ENCODE measurements at places on chromosomes 11 and 22.
A peak's percentile ranks its signal among the peaks of the same experiment; 100 is the strongest.

- no peak for DNase-seq
These were observed 16.2 kb downstream of the API5 start for GRCh38 chr11:43327987-43328386.

DNA sequence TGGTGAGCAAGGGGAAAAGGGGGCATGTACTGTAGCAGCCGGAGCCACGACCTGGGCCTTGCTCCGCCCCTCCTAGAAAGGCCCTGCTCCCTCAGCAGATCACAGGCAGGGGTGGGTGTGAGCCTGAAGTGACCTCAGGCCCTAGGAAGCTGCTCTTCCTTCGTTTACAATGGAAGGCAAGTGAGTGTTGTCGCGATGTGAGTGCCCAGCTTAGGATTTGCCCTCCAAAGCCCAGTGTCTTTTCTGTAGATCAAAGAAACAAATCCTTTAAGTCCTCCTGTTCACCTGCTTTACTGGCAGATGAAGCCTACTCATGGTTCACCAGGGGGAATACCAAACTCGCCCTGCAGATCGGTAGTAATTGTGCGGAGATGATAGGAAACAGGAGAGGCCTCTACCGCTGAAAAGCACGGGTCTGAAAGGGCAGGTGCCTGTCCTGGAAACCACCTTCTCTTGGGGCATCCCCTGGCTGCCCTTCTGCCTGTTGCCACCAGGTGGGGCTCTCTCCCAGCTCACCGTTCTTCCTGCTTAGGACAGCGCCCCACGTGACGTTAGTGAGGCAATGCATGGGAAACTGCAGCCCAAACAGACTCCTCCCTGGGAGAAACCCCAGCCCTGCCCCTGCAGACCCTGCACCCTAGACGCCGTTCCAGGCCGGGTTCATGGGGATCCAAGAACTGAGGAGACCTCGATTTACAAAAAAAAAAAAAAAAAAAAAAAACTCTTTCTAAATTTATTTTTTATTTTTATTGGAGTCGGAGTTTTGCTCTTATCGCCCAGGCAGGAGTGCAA, 45.9 kb upstream of the RAB1B start:
- peak; percentile 90 for DNase-seq

DNA sequence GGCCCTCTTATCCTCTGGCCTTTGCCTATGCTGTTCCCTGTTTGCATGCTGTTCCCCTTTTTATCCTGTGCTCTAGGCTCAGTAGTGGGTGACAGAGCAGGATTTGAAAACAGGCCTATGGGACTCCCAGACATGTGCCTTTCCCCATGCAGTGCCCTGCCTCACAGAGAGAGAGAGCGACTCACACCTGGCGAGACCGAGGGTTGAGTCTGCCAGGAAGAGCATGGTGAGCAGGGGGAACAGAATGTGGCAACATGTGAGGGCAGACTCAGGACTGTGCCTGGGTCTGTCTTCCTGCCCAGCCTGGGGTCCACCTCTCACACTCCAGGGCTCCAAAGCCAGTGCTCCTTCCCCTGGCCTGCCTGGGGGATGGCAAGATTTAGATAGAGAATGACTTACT, 75.0 kb downstream of the NFAM1 start:
- DNase-seq, result no peak

DNA sequence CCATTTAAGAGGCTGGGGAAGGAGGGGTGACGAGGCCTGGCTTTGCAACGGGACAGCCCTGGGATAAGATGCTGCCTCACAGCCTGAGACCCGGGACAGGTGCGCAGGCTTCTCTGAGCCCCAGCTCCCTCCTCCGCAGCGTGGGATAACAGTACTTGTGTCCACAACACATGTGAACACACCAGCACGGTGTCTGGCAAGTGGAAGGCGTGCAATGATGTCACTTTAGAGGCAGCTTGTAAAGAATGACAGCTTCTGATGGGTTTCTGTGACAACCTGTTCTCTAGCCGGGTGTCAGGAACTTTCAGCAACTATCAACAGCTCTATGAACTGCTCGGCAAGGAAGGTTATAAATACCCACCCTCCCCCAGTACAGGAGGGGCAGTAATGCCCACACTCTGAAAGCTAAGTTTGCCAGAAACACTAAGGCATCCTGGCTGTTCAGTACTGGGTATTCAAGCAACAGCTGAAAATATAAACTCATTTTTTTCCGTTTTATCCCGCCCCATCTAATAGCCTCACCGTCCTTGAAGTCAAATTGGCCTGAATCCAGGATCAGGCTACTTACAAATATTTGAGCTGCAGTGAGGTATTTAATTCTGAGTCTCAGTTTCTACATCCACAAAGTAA, 59.7 kb downstream of the MYH9 start:
- no peak for DNase-seq

DNA sequence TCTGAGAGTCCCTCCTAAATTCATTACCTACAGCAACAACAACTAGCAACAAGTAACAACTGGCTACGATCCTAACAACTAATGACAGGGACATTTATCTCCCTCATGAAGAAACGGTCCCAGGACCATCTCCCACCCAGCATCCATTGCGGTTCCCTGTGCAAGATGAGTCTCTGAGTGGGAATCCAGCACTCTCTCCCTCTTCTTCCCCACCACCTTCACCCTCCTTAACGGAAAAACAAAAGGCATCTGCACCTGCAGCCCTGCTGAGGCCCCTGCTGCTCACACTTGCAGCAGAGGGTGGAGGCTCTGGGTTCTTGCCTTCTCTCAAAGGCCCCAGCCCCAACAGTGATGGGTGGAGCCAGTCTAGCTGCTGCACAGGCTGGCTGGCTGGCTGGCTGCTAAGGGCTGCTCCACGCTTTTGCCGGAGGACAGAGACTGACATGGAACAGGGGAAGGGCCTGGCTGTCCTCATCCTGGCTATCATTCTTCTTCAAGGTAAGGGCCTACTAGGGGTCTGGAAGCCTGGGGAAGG, at the start of gene CD3G:
Gene CD3G, plus strand, starts transcription at position 364 of the 535 bp plus-strand sequence. Its CDS starts 80 bp downstream, at position 444.
- no peak for DNase-seq

DNA sequence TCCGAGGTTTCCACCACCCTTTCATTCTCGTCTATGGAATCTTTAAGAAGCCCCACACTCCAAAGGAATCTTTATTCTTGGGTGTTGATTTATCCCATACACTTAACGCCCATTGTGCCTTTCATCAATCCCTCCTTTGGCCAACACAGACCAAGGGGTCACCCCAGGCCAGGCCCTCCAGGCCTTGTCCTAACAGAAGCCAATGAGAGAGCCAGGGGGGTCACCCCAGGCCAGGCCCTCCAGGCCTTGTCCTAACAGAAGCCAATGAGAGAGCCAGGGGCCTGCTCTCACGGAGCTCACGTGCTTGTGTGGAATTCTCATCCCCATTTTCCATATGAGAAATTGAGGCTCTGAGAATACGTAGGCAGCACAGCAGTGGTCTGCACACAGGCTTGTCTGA, 47.9 kb upstream of the TIMP3 start:
- no peak for DNase-seq

DNA sequence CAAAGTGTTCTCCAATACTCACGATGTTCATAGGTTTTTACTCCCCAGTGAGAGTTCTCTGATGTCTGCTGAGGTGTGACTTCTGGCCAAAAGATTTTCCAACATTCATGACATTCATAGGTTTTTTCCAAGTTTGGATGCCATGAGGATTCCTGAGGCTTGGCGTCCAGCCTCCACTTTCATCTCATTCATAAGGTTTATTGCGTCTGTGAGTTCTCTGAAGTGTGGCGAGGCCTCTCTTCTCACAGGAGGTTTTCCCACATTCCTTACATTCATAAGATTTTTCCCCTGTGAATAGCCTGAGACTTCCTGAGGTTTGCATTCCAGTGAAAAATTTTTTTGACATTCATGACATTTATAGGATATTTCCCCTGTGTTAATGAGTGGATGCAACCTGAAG, 1014.1 kb downstream of the LRRC4C start:
- DNase-seq, result no peak

DNA sequence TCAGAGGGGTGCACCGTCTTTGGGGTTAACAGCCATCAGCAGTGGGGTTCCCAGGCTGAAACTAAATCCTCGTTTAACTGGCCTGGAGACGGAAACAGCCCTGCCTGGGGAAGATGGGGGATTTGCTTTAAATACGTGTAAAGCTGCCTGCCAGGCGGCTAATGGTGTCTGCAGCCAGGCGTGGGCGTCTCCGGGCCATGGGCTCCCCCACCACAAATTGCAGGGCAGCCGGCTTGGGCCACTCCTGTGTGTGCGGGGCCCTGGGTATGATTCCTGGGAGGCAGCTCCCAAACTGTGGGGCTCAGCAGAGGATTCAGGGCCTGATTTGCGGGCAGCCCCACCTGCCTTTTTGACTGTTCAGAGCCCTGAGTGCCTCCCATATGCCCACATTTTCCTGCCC, 110.5 kb downstream of the KCNQ1 start:
- no peak for DNase-seq

GRCh38 chr11:23679981-23680380, 816.9 kb upstream of the LUZP2 start:
- no peak for DNase-seq

DNA sequence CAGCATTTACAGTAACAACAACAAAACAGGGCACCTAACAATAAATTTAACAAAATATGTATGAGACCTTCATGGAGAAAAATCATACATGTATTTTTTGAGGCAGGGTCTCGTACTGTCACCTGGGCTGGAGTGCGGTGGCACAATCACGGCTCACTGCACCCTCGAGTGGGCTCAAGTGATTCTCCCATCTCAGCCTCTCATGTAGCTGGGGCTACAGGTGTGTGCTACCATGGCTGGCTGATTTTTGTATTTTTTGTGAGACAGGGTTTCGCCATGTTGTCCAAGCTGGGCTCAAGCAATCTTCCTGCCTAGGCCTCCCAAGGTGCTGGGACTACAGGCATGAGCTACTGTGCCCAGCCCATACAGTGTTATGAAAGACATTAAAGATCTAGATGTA, 278.1 kb downstream of the SWAP70 start:
- DNase-seq, result no peak

DNA sequence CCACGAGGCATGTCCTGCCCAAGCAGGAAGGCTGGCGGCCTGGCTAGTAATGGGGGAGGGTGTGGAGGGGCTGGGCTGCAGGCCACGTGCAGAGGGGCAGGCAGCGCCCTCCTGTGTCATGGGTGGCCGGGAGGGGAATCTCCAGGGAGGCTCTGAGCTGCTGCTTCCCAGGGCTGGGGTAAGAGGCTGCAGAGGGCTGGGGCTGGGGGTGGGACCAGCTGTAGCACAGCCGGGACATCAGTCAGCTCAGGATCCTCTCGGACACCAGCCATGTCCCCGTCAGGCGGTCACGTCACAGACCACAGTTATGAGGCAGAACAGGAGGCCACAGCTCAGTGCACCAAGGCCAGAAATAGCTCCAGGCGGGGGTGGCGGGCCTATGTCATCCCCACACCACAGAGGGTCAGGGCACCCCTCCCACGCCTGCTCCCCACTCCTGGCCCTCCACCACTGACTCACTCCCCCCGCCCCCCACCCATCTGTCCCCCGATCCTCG, 21.1 kb downstream of the RTN4R start:
- peak; percentile 69 for DNase-seq

Measured in GM19239 (cell line).